ENCODE measurements at places on chromosomes 16 and 17.

GRCh38 chr16:75319513-75320411, 68.3 kb upstream of the BCAR1 start:
- no peak for DNase-seq

DNA sequence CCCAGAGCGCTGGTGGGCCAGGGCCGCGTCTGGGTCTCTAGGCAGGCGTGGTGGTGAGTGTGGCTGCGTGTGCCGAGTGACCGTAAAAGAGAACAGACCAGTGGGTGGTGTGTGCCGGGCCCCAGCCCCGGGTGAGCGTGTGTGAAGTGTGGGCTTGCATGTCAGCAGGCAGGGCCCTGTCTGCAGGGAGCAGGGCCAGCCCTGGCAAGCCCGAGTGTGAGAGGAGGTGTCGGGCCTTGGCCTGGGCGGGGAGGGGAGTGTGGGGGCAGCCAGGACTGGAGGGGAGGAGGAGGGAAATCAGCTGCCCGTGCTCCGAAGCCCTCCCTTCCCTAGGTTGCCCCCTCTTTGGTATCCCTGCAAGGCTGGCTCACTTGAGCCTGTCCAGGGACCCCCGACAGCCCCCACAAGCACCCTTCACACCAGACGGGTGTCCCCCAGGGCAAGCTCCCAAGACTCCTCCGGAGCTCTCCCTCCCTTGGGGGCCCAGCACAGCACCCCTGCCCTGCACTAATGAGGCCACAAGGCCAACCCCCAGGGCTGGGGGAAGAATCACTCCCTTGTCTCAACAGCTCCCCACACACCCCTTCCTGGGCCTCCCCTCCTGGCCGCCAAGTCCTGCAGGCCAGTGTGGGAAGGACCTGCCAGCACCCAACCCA, 1.9 kb downstream of the USH1G start:
- DNase-seq: no peak

- DNase-seq: peak; percentile 71
Observed at GRCh38 chr16:84062734-84063640, 20.4 kb upstream of the SLC38A8 start.

GRCh38 chr16:6571044-6571443, 761.6 kb upstream of the RBFOX1 start:
- no peak for DNase-seq

- DNase-seq: peak; percentile 75
Observed at GRCh38 chr17:79951361-79952264, 84.1 kb downstream of the TBC1D16 start.

DNA sequence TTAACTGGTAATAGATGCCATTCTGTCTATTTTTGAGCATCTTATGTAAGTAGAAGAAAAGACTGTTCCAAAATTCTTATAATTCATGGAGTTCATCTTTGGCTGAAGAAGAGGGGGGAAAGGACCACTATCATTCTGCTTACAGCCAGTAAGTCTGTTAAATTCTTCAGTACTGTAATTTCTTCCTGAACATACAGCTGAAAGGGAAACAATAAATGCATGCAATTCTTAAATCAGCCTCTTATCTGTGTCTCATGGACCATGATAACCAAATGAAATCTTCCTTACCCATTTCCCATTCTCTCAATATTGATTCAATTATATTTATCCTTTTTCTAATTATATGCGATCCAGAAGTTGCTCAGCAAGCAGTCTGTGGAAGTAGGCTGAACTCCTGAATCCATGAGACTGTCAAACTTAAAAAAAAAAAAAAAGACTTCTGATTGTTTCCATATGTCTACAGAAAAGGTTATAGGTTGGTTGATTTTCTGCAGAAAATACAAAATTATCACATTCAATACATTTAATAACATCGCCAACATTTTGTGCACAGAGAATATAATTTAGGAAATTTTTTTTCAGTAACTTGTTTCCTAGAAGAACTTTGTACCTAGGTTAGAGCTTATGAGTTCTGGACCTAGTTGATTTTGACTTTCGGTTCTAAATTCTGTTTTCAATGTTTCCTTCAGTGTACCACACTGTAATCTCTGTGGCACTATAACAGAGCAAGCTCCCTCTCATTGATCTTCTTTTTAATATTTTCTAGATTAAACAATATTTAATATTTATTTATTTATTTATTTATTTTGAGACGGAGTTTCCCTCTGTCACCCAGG, 1.2 kb upstream of the ABCA9 start:
- no peak for DNase-seq

GRCh38 chr16:63461248-63461841, 1425.1 kb upstream of the CDH8 start:
- DNase-seq: no peak

GRCh38 chr16:11356573-11357331, 11.5 kb downstream of the RMI2 start:
- peak; percentile 74 for DNase-seq

GRCh38 chr17:66747578-66748275, 87.2 kb upstream of the CACNG5 start:
- no peak for DNase-seq

- DNase-seq: no peak
Observed at GRCh38 chr16:31107465-31107867, 720 bp upstream of the BCKDK start.

DNA sequence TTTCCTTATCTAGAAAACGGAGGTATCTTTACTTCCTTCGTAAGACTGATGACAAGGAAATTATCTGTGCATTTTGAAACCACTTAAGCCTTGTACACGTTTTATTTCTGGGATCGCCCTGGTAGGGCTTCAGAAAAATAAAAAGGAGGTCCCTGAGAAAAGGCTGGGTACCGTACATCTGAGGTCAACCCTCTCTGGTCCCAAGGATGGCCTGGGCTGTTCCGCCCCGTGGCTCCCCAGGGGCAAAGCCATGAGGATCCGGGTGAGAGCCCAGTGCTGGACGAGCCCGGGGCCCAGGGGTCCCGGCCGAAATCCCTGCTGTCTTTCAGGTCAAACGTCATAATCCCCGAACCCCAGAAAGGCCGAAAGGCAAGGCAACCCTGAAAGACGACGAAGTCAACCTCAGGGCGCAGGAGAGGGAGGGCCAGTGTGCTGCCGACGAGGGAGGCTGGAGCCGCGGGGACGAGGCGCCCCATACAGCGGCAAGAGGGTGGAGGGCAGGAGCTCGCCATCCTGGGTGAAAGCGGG, 656 bp upstream of the FUS start:
- DNase-seq: no peak

GRCh38 chr17:40694584-40694983, 9.0 kb downstream of the KRT24 start:
- DNase-seq: no peak

- DNase-seq: no peak
Observed at GRCh38 chr16:70348991-70349390, 2.3 kb downstream of the DDX19A start.

- no peak for DNase-seq
Observed at GRCh38 chr16:81447383-81448101, 2.9 kb downstream of the CMIP start.

GRCh38 chr16:65059406-65059980, 62.4 kb downstream of the CDH11 start:
- DNase-seq: no peak

GRCh38 chr16:5428932-5429331, 331.3 kb upstream of the EEF2KMT start:
- no peak for DNase-seq

DNA sequence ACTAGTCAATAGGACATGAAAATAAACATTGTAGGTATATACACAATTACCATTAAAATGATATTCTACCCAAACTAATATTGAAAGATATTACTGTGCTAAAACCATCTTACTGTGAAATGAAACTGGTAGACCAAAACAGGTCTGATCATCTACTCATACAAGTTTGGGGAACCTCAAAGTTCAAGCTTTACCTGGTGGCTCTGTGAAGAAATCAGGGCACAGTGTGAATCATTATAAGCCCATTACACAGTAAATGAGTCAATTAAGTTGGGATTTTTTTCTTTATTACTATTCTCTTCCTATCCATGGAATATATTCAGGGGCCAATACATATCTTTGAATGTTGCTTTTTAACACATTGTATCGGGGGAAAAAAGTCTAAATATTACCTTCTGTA, 57.1 kb downstream of the HELZ start:
- DNase-seq: no peak

DNA sequence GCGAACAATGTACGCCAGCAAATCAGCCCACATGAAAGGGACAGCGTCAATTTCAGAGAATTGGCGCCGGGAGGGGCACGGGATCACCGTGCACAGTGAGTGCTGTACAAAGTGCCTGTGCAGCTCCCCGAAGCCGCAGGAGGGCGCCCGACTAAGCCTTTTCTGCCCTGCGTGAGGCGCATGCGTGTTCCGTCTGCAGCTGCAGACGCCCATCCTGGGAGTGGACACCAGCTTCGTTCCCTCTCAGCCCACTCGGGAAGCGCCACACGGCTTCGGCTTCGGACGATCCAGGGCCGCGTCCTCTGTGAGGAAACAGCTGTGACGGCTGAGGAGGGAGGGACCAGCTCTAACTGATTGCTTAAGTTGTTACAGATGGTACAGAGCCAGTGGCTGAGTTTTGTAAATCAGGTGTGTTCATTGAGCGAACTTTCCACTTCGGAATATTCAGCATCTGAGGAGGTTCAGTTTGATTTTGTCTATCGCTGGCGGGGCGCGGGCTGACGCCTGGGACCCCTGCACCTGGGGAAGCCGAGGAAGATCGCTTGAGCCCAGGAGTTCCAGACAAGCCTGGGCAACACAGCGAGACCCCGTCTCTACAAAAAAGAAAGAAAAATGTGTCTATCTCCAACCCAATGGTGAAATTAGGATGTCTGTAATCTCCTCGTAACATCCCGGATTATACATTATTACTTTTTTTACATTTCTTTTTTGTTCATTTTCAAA, 15.4 kb upstream of the ZNF287 start:
- DNase-seq: peak; percentile 94

- DNase-seq: peak; percentile 67
Observed at GRCh38 chr16:15857724-15858560, 1.1 kb upstream of the MYH11 start.

- DNase-seq: peak; percentile 92
Observed at GRCh38 chr17:4986951-4987766, at the start of gene CAMTA2. Gene CAMTA2 (minus strand): TSS chr17:4987675. CDS start chr17:4986222, 1,453 bp downstream.

DNA sequence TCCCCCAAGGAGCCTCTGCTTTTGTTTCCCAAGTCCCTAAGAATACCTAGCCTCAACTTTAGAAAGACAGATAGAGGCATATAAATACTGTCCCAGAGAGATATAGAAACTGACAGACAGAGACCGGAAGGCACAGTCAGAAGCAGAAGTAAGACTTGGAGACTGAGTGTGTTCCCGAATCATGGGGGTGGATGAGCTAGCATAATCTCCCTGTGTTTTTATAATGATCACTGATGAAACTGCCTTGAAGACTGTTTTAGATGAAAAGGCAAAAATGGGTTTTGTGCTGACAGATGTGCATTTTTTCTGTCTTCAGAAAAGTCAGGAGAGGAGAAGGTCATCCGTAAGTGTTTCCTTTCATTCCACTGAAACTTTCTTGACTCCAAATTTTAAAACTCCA, 8.3 kb upstream of the PSMD3 start:
- DNase-seq: no peak

DNA sequence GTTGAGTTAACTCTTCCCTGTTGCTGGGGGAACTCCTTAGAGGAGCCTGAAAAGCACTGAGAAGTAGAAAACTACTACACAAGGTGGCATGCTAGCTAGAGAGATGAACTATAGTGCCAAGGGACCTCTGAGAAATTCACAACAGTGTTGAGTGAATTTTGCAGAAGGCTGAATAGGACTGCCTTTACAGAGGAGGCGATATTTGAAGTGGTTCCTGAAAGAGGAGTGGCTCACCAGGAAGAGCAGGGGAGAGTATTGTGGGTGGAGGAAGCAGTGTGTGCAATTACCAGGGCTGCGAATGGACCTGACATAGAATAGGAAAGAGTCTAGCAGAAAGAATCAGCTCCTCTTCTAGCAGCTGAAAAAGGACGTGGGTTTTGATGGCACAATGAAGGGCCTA, 66.4 kb downstream of the CDK5R1 start:
- DNase-seq: no peak

DNA sequence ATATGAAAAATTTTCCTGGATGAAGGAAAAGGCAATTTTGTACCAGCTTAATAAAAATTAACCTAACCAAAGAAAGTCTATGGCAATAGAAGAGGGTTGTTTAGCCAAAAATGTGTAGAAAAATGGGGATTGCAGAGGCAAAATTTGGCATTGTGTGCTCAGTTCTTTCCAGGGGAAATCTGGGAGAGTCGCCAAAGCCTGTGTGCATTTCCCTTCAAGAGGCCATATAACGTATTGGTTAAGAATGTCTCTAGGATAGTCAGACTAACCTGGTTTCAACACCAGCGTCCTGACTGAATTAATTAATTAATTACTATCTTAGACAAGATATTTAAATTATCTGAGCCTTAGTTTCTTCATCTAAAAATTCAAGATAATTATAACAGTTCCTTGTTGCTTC, 44.8 kb upstream of the HLF start:
- no peak for DNase-seq

GRCh38 chr17:50815400-50815799, 20.0 kb upstream of the WFIKKN2 start:
- no peak for DNase-seq

- DNase-seq: no peak
Observed at GRCh38 chr17:40604327-40605080, 39.2 kb upstream of the CCR7 start.

- no peak for DNase-seq
Observed at GRCh38 chr16:23832882-23833281, 2.9 kb upstream of the PRKCB start.

- DNase-seq: peak; percentile 71
Observed at GRCh38 chr17:76385892-76386786, 1.7 kb downstream of the SPHK1 start.

DNA sequence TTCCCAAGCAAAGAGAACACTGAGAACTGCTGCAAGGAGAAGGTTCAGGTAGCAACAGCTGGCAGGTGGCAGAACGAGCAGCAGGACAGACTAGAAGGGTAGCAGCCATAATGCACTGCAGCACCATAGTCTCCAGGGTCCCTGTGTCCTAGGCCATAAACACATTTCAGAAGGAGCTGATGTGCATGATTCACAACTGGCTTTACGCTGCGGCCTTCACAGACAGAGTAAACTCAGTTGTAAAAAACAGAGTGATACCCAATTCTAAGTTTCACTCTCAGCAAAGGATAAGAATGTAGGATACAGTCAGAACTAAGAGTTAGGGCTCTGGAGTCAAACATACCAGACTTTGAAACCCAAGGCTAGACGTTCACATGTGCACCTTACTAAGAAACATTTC, 24.4 kb downstream of the ARHGAP17 start:
- no peak for DNase-seq

GRCh38 chr17:2055292-2056205, 646 bp downstream of the HIC1 start:
- peak; percentile 77 for DNase-seq

GRCh38 chr17:27181935-27182334, 112.0 kb upstream of the WSB1 start:
- DNase-seq: no peak

Measured in ovary (tissue), 10 donors.